ENCODE measurements at places on chromosomes 16 and 17.

DNA sequence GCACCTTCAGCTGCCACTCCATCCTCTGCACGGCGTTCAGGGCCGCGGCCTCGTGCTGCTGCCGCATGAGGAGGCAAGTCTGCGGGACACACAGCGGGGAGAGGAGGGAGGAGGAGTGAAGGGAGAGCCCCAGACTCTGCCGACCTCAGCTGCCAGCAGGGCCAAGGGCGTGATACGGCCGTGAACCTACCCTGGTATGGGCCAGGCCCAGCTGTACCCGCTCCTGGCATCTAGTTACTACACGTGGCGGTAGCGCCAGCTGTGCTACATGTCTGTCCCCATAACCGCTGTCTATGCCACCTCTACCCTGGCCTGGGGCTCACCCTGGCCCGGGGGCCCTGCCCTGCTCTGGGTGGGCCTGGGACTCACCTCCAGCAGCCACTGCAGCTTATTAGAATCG is 51.1 kb downstream of the ZNF778 start:
- DNase-seq: no peak

DNA sequence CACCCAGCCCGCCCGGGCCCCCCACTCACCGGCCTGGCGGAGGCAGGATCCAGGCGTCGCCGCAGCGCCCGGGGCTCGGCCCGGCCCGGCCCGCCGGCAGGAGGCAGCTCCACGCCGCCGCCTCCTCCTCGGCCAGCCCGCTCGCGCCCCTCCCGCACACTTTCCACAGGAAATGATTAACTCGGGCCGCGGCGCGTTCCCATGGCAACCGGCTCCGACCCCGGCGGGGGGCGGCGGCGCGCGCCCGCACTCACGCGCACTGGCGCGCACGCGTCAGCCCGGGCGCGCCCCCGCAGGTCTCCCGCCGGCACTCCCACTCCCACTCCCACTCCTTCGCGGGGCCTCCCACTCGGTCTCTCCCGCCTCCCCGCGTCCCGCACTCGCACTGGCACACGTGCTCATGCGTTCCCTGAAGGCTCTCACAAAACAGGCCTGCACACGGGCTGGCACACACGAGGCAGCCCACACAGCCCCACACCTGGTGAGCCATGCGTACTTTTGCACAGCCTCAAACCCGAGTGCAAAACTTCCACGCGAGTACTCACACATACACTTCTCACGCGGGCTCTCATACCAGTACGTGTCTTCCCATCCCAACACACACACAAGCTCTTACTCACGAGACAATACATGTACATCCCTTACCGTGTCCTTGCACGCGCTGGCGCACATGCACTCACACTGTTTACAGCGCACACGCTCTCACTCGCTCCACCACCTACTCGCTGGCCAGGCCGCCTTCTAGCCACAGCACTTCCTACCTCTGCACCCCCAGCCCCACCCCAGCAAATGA is at the start of gene KIFC3:
TSS of gene KIFC3 (minus strand) at position 151 of the 793 bp plus-strand sequence. CDS start 4,248 bp downstream, outside the sequence.
- peak; percentile 47 for DNase-seq

DNA sequence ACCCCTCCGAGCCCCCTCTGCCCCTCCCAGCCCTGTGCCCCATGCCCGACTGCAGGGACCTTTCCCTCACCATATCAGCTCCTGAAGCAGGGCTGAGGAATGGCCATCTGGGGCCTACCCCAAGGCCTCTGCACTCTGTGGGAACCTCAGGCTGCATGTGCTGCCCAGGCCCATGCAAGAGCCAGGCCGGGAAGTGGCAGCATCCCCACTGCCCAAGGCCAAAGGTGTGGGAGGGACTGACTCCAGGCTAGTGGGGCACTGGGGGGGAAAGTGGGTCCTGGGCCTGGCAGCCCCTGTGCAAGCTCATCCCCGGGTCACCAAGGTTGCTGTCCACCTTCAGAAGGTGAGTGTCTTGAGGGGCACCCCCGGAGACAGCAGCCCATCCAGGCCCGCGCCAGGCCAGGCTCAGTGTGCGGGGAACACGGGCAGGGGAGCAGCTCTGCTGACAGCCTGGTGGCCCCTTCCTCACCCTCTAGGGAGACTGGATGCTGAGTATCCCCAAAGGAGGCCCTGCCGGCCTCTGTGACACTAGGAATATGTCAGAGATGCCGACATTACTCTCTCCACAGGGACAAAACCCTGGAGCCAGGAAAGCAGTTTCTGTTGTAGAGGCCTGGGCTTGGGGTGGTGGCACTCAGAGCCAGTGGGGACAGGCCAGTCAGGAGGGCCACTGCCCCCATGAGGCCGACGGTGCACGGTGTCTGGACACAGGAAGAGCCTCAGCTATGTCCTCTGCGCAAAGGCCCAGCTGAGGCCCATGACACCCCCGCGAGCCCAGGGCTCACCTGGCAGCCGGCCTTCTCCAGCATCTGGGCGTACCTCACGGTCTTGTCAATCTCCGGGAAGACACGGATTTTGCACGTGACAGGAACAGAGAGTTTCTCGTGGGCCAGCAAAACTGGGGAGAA is 3.3 kb downstream of the DUS1L start:
- DNase-seq: no peak

DNA sequence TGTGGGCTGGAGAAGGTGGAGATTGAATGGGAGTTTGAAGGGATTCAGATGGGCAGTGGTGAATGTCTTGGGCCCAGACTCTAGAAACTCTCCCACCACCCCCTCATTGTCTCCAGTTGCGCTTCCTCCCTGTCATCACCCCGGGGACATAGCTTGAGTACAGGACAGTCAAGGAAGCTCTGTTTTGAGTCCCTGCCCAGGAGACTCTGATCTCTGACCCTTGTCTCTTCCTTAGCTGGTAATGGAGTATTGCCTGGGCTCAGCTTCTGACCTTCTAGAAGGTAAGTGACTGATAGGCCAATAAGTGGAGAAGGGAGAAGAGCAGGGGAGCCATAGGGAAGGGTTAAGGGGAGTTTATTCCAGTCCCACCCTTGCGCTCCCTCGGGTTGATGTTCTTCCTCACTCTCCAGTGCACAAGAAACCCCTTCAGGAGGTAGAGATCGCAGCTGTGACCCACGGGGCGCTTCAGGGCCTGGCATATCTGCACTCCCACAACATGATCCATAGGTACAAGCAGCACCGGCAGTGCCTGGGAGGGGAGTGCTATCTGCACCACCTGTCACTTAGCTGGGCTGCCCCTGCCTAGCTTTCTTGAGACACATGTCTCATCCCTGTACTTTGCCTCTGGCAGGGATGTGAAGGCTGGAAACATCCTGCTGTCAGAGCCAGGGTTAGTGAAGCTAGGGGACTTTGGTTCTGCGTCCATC is 5.0 kb downstream of the TAOK2 start:
- DNase-seq: no peak

DNA sequence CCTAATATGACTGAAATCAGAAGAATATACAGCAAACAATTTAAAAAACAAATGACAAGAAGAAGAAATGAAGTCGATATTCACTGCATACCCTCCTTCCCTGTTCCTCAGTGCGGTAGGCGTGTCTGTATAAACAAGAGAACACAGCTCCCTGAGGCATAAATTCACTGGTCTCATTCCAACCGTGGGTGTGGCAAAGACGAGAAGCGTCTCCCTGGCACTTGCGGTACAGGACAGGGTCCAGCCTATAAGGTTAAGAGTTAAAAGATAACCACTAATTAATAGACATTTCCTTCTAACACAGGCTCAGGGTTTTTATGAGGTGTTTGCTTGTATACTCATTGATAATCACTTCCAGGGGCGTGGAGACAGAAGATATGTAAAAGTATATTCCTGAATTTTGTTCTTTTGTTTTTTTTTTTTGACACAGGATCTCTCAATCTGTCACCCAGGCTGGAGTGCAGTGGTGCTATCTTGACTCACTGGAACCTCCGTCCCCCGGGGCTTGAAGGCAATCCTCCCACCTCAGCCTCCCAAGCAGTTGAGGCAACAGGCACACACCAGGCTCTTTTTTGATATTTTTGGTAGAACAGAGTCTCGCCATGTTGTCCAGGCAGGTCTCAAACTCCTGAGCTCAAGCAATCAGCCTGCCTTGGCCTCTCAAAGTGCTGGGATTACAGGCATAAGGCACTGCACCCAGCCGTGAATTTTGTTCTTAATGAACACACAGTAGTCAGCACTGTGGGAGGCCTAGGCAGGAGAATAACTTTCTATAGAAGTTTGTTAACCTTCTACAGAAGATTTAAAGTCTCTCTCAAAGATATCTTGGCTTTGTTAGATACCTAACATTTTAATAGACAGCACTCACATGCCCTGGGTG is 59.1 kb upstream of the CLEC18B start:
- DNase-seq: no peak

DNA sequence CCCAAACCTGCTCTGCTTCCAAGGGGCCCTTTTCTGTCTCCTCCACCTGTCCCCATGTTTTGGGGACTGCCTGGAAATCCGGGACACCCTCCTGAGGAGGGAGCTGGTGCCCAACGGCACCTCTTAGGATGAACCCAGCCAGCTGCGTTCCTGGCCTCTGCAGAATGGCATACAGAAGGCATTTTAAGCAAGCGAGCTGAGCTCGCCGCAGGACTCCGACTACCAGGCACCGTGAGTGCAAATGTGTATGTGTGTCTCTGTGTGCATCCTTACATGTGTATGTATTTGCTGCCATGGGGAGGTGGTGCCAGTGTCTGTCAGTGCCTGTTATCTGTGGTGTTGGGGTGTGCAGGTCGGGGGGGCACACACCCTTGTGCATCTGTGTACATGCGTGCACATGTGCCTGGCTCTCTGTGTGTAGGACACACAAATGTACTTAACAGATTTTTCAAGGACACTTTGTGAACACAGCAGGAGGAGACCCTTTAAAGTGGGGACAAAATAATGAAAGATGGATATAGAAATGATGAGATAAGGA is 39.3 kb downstream of the ABAT start:
- no peak for DNase-seq

- DNase-seq: no peak
Measured at GRCh38 chr17:79713391-79713790, 17.4 kb upstream of the ENPP7 start.

DNA sequence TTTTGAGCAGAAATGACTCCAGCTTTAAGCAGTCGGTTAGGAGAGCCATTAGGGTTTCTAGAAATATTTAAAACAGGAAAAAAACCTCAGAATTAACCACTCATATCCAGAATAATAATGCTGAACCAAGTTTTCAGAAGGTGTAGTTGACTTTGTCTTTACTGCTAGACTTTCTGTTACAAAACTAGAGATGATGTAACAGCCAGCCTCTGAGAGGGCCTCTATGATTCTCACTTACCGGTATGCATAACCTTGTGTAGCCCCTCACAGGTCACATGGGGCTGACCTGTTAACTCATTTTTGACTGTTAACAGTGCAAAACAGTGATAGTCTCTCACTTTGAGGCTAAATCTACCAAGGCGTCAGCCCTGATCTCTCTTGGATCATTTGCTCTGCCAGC is 74.3 kb downstream of the TEX14 start:
- DNase-seq: no peak

DNA sequence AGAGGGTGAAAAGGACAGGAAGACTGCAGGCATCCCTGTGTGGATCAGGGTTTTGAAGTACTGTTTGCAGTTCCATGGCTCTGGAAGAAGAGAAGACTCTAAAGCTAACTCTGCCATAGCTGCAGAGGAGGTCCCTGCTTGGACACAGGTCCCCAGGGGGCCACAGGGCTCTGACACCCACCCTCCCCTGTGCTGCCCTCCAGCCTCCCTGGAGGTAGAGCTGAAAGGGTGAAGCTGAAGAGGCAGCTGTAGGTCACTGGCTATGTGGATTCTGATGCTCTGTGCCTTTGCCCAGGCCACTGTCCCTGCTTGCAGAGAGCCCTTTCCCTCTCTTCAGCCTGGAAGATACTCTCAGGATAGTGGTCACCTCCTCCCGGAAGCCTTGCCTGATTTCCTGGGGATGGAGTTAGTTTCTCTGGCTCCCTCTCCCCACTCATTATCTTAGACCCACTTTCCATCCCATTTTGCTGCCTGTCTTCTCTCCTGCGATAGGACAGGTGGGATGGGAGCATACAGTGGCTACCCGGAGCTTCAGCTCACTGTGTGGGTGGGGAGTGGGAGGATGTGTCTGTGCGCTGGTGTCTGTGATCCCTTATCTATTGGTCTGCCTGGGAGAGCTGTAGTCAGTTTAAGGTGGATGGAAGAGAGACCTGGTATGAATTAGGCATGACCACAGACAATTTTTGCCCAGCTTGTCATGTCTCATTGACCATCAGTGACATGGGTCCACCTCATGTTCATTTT is 89.8 kb upstream of the TMEM97 start:
- DNase-seq: no peak

DNA sequence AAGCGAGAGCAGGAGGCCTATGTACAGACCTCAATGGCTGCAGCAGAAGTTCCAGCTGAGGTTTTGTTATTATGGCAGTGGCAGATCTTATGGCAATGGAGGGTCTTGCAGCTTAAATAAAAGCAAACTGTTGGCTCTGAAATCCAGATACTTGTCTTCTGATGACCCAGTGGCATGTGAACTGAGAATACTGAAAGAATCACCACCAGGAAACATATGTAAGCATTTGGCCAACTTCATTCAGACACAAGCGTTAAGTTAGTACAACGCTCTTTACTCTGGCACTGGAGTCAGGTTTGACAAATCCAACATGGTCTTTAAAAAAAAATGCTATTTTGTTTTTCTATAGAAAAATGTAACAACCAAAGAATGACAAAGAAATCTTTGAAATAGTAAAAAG is 70.5 kb downstream of the CFDP1 start:
- DNase-seq: no peak

- no peak for DNase-seq
Measured at GRCh38 chr16:21982108-21982507, 18.8 kb downstream of the PDZD9 start.

GRCh38 chr17:76670020-76670717 is 26.6 kb upstream of the ST6GALNAC1 start:
- DNase-seq: no peak

DNA sequence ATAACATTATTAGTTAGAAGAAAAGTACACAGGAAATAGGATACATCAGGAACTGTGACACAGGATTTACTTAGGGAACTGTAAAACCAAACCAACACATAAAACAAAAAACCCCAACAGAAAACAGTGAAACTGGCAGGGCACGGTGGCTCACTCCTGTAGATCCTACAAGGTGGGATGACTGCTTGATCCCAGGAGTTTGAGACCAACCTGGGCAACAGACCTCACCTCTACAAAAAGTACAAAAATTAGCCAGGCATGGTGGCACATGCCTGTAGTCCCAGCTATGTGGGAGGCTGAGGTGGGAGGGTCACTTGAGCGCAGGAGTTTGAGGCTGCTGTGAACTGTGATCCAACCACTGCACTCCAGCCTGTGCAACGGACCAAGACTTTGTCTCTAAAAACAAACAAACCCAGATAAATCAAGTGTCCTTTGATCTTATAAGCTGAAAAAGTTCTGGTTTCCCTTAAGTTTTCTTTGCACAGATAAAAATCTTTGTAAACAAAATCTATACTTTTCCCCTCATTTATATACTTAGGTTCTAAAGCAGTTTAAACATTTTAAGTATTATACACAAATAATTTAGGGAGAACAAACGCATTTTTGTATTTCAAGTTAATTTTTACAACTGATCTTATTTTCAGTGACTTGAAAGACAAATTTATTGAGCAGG is 111.5 kb upstream of the TOB1 start:
- no peak for DNase-seq

- DNase-seq: peak; percentile 38
Measured at GRCh38 chr16:30063893-30064728, 1.4 kb upstream of the ALDOA start.
